ENCODE measurements at places on chromosomes 7 and 10.

GRCh38 chr7:130721486-130722277 lies 12.3 kb downstream of the KLF14 start:
- DNase-seq = no peak

- DNase-seq = no peak
Observed at GRCh38 chr7:84455788-84456187, 261.2 kb upstream of the SEMA3A start.

- DNase-seq = no peak
Observed at GRCh38 chr7:18013936-18014335, 13.7 kb downstream of the PRPS1L1 start.

- no peak for DNase-seq
Observed at GRCh38 chr10:120598386-120598785, 141.4 kb downstream of the PLPP4 start.

DNA sequence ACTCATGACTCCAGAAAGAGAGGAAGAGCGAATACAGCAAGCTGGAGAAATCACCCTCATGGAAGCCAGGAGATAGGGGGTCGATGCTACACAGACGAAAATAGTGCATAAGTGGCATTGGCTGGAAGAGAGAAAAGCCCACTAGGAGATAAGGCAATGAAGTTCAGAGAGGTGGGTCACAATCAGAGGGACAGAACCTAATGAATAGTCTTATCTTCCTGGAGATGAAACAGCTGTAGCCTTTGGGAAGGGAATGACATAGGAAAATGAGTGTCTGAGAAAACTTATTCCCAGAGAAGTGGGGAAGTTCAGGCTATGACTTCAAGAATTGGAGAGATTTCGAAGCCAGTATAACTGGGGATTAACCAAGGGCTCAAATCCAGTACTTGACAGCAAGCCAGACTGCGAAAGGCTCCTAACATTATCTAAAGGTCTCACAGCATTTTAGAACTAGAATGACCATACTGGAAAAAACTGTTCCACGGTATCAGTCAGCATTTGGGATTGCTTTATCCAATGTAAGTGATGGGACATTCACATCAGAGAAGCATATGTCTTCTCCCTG lies 211.1 kb downstream of the ZNF365 start:
- no peak for DNase-seq

GRCh38 chr7:30309302-30309701 lies 24.9 kb downstream of the ZNRF2 start:
- DNase-seq = no peak

- DNase-seq = no peak
Observed at GRCh38 chr7:119969054-119969453, 303.9 kb upstream of the KCND2 start.

DNA sequence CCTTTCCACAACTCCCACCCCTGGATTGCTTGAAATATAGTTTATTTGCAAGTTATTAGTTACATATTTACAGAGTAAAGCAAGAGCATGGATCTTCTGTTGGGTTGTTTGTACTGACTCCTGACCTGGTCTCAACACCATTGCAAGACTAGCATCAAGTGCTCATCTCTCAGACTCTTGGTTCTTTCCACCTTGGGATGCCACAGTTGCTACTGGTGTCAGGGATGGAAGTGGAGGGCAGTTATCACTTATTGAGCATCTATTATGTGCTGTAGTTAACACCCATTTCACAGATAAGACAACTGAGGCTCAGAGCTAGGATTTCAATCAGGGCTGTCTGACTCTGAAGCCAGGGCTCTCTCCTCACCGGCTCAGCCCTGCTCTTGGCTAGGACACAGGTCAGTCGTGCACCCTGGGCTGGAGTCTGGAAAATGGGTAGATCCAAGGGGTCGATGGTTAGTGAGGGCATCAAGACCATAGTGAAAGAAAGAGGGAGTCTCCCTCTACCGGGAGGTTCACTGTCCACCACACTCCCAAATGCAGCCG lies 614 bp upstream of the ADAMTS14 start:
- DNase-seq = no peak

Measured in NCI-H2029 (cell line).